ENCODE measurements at places on chromosomes 7 and 10.

GRCh38 chr7:130374507-130374906 is 5.8 kb upstream of the CPA1 start:
- DNase-seq, result no peak

- no peak for DNase-seq
Measured at GRCh38 chr10:92999191-92999590, 61.4 kb upstream of the CYP26C1 start.

GRCh38 chr7:8251195-8251594 is 10.8 kb downstream of the ICA1 start:
- DNase-seq, result no peak

DNA sequence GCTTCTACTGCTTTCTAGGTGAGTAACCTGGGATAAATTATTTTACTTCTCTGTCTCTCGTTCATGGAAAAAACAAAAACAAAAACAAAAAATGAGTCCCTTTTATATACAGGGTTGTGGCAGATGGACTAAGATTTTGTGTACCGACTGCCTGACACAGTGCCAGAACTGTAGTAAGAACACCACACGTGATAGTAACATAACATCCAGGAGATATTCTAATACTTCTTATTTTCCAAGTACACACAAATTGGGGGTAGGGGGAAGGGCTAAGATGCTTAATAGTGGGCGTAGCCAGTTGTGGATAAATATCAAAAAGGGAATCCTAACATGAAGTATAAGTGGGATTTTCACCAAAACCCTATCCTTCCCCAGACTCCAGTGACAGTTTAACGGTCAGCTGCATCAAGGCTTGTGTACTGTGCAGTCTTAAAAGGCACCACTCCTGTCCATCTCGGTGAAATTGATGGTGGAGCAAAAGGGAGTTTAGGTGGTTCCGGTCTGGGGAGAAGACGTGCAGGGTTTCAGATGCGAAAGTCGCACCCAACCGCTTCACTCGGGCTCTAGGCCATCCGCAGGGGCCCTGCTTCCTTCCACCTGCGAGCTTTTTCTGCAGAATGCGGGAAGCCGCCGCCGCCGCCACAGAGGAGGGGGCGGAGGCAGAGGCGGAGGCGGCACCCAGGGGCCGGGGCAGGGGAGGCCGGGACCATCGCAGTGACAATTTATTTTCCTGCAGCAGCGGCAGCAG is at the start of gene STAMBPL1:
Gene STAMBPL1 (plus strand): TSS at position 712 of the 748 bp plus-strand sequence. CDS start 21,464 bp downstream, outside the sequence.
- DNase-seq, result no peak

GRCh38 chr10:71202314-71202713 is 10.1 kb upstream of the UNC5B start:
- DNase-seq, result no peak
